ENCODE measurements at places on chromosomes 6 and 20.

- DNase-seq = no peak
Measured at GRCh38 chr20:44765701-44766347, 20.2 kb downstream of the KCNK15 start.

- no peak for DNase-seq
Measured at GRCh38 chr20:45300961-45301360, 5.7 kb upstream of the RBPJL start.

GRCh38 chr6:143449082-143449713 lies 1.3 kb downstream of the ADAT2 start:
- no peak for DNase-seq

DNA sequence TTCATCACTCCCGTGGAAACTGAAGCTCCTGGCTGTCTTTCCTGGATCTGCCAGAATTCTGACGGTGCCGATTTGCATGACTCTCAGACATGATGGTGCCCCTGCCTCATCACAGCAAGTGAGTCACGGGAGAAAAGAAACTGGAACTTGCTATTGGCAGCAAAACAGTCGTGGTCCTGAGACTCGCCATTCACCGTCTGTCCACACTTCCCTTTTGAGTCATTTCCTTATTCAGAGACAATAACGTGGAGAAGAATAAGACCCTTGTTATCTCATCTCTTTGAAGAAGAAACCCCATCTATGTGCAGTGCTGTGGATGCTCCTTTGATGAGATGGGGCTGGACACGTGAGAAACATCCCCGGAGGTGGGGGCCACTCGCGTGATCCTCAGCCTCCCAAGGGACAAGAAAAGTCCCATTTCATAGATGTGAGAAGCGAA lies 4.2 kb downstream of the GPR31 start:
- DNase-seq = no peak

DNA sequence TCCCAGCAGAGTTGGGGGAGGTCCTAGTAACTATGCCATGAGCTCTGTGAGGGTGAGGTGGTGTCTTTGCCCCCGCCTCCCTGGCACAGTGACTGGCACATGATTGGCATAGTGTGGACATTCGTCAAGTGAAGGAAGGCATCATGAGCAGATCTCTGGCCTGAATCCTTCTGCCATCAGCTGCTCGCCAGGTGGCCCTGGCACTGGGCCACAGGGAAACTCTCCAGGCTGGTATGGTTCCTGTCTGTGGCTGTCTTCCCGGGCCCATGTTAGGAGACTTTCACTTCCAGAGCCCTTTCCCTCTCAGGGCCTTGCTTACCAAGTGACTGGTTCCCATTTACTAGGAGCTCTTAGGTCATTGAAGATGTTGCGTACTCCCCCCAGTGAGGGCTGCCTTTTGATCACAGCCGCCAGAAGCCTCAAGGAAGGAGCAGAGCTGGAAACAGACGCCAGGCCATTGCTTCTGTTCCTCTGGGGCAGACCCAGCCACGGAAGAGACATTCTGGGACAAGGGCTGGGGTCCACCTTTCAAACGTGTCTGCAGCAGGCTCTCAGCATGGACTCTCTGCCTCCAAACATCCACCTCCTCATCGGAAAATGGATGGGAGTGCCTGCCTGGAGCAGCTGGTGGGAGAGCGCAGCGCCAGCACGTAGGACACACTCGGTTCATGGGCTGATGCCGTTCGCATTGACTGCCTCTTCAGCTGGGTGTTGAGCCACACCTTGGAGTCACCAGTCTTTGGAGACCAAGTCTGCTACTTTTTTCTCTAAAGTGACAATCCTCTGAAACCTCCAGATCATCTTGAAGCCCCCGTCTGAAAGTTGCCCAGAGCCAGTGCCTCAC lies 67.2 kb downstream of the PTPN1 start:
- DNase-seq = no peak

DNA sequence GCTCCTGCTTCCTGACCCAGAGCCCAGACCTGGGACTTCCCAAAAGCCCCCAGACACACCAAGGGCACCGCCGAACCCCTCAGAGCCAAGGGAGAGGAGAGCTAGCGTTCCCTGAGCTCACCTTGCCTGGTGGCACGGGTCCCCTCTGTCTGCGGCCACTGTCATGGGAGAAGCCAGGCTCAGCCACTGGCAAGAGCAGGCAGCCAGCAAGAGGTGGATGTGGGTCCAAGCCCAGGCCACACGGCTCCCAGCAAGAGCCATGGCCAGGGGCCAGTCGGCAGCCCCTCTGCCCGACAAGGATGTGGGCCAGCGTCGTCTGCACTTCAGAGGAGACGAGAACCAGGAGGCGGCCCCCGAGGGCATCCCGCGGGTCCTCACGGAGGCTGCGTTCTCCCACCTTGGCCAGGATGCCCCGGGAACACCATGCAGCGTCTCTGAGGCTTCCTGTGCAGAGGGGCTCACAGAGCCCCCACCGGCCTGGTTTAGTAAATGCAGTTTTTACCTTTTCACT lies 2.2 kb upstream of the PPDPF start:
- DNase-seq = no peak

GRCh38 chr20:44185574-44185973 lies 1.4 kb downstream of the JPH2 start:
- no peak for DNase-seq

- DNase-seq = no peak
Measured at GRCh38 chr6:105892577-105893262, 193.4 kb upstream of the PRDM1 start.

GRCh38 chr6:31557443-31558317 lies 10.3 kb downstream of the NFKBIL1 start:
- no peak for DNase-seq

DNA sequence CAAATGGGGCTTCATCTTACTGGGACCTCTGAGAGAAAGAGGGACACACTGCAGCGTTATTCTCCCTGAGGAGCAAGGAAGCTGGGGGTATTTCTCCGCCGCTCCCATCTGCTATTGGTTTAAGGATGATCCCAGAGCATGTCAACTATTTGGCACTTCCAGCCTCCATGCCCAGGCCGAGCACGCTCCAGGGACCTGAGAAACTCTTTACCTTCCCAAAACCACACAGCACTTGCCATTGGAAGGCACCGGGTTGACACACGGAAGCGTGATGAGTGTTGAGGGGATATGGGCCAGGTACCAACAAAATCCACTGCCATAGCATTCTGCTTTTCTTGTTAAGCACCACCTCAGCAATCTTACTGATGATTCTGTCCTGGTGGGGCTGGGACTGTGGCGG lies 92.4 kb upstream of the SLC24A3 start:
- DNase-seq = no peak

- no peak for DNase-seq
Measured at GRCh38 chr20:64049878-64050260, 430 bp upstream of the SOX18 start.

DNA sequence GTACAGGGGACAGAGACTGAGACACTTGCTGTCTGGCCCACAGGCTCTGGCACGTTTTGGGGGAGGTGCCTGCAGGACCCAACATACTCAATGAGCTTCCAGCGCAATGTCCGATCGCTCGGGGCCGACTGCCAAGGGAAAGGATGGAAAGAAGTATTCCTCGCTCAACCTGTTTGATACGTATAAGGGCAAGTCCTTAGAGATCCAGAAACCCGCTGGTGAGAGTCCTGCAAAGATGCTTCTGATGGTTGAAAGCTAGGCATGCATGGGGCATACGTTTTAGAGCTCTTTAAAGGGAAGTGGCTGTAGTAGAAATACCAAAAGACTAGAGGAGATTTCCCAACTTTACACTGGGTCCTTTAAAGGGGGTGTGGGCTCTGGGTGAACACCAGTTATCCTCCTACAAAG lies 2.2 kb downstream of the PRRC2A start:
- DNase-seq = no peak

GRCh38 chr20:44773070-44773829 lies 27.6 kb downstream of the KCNK15 start:
- no peak for DNase-seq

- DNase-seq = no peak
Measured at GRCh38 chr6:20840675-20841074, 306.4 kb downstream of the CDKAL1 start.

DNA sequence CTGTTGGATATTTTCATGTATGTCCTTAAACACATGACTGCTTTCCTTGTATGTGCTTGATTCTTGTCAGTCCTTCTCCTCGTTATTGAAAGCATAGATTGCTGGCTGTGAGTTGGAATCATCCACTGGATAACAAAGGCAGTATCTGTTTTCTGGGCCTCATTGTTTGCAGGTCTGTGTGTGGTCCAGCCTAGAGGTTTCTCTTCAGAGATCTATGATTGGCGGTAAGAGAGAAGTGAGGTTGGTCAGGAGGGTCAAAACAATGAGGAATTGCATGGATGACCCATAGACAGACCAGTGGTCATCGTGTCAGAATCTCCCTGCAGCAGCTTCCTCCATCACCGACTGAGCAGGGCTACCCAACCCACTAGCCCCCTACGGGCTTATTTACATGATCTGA lies 915.0 kb downstream of the KIF16B start:
- DNase-seq = no peak

- DNase-seq = no peak
Measured at GRCh38 chr20:61582196-61582923, 330.3 kb downstream of the CDH4 start.

GRCh38 chr6:159817951-159818739 lies 18.1 kb downstream of the PNLDC1 start:
- no peak for DNase-seq

GRCh38 chr20:34458631-34459030 lies 57.6 kb upstream of the DYNLRB1 start:
- no peak for DNase-seq

DNA sequence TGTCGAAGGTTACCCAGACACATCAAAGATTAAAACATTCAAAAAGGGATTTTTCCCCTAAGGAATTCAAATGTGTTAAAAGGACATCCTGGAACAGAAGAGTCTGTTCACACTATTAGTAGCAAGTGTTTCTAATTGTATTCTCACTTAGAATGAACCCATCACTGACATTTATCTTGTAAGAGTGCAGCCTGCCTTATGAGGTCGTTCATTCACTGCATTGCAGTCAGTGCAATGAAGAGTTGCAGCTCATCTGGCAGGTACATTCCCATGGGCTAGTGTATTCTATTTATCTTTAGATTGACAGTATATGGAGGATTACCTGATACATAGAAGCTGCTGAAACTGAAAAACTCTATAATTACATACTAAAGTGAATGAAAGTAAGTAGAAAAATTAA lies 36.5 kb downstream of the PHACTR1 start:
- no peak for DNase-seq

- no peak for DNase-seq
Measured at GRCh38 chr6:169487579-169488436, 214.0 kb downstream of the WDR27 start.

DNA sequence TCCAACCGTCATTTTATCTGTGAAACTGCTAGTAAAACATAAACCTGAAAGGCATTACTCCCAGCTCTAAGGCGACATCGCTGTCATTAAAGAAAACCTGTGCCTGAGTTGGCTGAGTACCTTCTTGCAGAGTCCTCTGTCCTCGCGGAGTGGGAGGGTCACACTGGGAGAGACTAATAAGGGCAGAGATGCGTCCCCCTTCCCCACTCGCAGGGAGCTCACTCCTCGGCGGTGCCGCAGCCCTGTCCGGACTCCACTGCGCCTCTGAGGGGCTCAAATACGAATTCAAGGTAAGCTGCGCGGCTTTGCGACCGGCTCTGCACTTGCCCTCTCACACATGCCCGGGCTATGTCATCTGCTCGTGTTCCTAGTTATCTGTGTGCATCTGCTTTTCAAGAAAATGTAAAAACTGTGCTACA lies at the start of gene COL19A1:
TSS of gene COL19A1 (plus strand) at position 206 of the 419 bp plus-strand sequence. CDS start 13,012 bp downstream, outside the sequence.
- peak; percentile 46 for DNase-seq

DNA sequence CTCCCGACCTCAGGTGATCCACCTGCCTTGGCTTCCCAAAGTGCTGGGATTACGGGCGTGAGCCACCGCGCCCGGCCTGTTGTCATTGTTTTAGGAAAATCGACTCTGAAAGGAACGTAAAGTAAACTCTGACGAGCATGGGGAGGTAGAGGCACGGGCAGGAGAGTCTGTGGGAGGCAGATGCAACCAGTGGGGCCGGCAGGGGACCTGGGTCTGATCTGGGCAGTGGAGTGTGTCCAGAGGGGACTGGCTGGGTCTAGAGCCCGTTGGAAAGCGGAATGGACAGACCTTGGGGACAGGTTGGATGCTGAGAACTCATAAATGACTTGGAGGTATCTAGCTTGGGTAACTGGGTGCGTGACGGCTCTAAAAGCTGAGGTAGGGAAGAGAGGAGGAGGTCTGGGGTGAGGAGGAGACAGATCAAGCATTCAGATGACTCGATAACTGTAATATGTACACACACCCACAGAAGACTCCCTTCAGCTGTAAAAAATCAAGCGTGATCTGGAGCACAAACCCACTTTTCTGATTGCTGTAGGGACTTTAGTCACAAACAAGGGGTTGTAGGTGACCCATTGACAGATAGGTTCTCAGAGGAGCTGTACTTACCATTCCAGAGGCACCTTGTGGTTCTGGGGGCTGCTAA lies 22.4 kb downstream of the MANBAL start:
- no peak for DNase-seq

DNA sequence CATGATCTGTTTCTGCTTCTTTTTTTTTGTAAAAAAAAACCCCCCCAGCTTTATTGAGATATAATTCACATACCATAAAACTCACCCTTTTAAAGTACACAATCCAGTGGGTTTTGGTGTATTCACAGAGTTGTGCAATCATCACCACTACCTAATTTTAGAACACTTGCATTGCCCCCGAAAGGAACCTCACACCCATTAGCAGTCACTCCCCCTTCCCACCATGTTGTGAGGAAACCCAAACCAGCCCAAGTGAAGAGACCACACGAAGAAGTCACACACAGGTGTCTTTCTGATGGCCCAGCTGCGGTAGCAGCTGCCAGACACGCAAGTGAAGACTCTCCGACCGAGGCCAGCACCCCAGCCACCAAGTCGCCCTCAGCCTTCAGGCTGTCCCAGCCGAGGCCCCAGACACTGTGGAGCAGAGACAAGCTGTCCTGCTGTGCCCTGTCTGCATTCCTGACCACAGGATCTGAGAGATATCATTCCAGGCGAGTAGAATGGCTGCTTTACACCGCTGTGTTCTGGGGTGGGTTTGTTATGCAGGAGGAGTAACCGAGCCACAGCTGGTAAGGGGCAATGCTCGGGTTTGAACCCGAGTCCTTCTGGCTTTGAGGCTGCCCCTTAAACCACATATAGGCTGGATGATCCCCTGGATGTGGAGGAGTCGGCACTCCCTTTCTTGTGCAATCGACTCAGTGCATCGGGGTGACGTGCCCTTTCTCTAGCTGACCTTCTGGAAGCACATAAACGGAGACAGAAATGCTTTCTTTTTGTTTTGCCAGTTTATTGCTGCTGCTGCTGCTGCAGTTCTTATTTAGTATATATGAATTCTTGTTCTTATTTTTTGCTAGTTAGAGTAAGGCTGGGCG lies 59.1 kb upstream of the PTPN1 start:
- DNase-seq = peak; percentile 66

GRCh38 chr6:2658788-2659187 lies 91.9 kb downstream of the MYLK4 start:
- DNase-seq = no peak

- no peak for DNase-seq
Measured at GRCh38 chr20:8330319-8330784, 198.3 kb downstream of the PLCB1 start.

- no peak for DNase-seq
Measured at GRCh38 chr6:684831-685636, 7.9 kb downstream of the EXOC2 start.

- no peak for DNase-seq
Measured at GRCh38 chr6:3259491-3259958, 778 bp downstream of the PSMG4 start.

GRCh38 chr6:147055821-147056392 lies 148.3 kb upstream of the STXBP5 start:
- DNase-seq = no peak

All from aorta (tissue), 5 donors.